ENCODE measurements at places on chromosomes 6 and 20. TPM values are rescaled to one million over a fixed set of nuclear protein-coding genes. Genes with fewer than 3 reads are reported as not detected.
A peak's percentile ranks its signal among the peaks of the same experiment; 100 is the strongest.

GRCh38 chr6:28675600-28675999, 149.9 kb downstream of the GPX5 start:
- no peak for DNase-seq

DNA sequence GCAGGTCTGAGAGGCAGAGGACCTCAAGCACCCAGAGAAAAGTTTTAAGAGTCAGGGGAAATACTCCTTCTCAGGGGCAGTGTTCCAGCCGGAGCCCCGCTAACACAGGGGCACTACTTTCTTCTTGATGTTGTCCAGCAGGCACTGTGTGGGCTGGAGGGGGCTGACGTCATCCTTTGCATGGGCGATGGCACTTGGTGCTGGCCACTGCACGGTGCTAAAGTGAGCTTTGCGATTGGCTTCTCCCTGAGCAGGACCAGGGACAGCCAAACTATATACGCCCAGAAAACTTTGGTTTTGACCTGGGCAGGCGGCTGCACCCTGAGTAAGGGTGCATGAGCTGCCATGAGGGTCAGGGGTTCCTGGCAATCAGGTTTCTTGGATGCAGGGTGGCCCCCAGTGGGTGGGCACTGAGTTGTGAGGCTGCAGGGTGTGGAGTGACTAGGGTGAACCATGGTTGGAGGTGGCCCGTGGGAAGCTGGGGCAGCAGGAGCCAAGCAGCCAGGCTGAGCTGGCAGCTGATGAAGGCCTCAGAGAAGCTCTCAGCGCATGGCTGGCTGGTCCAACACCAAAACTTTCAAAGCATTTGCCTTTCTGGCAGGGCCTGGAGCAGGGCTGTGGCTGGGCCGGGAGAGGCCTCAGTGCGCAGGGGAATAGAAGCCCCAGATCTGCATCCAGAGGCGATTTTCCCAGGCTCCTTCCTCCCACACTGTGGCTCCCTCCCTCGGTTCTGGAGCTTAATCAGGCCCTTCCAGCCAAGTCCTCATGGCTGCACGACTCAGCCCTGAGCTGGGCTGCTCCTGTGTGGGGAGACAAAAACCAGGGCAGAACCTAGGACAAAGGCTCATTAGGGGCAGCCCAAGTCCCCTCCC, 18.3 kb downstream of the MRPS18A start:
- DNase-seq: peak; percentile 59

- DNase-seq: peak; percentile 61
Observed at GRCh38 chr6:72631480-72631879, 9.6 kb downstream of the KCNQ5 start.

GRCh38 chr20:4435225-4435624, 286.5 kb upstream of the PRND start:
- peak; percentile 71 for DNase-seq

DNA sequence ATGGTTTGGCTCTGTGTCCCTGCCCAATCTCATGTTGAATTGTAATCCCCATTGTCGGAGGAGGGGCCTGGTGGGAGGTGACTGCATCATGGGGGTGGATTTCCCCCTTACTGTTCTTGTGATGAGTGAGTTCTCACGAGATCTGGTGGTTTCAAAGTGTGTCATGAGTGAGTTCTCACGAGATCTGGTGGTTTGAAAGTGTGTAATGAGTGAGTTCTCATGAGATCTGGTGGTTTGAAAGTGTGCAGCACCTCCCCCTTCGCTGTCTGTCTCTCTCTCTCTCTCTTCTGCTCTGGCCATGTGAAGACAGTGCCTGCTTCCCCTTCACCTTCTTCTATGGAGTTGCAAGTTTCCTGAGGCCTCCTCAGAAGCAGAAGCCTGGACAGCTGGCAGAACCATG, 87.6 kb downstream of the MYLK4 start:
- DNase-seq: no peak

MAS1 gene
- not detected for polyA plus RNA-seq

SCRT2 gene
- not detected for polyA plus RNA-seq

Data from IMR-90 (cell line).